ENCODE measurements at places on chromosomes 7 and 10. TPM values are rescaled to one million over a fixed set of nuclear protein-coding genes. Genes with fewer than 3 reads are reported as not detected.

The CYP3A7 gene
- not detected for total RNA-seq

The MYO3A gene
- not detected for total RNA-seq

The EBLN1 gene
- not detected for total RNA-seq

The POM121C gene
- 3.4 TPM for total RNA-seq

The ENKUR gene
- total RNA-seq: not detected

The TCF7L2 gene
- 0.88 TPM for total RNA-seq

The C10orf53 gene
- not detected for total RNA-seq

The ANKRD30A gene
- total RNA-seq: not detected

The SLC35G1 gene
- total RNA-seq: 7.9 TPM
